CD4-positive, alpha-beta T cell treated with Interleukin-17A for 4 hours (primary cell): ENCODE measurements at places on chromosomes 7 and 10.

- no peak for DNase-seq
Observed at GRCh38 chr7:106666353-106666752, 5.4 kb upstream of the CCDC71L start.

DNA sequence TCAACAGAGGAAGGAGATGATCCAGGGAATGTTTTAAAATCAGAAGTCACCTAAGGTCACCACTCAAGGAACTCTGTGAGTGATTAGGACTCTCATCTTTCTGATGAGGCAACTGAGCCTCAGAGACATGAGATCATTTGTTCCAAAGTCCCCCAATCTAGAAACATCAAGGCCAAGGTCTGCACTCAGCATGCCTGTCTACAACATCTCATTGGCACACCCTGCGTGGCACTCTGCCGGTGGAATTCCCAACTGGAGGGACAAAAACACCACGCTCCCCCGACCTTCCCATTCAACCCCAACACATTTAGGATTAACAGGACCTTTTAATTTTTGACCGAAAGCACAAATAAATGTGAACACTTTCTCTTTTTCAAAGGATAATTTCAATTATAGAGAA, 31.4 kb downstream of the CPXM2 start:
- no peak for DNase-seq

GRCh38 chr7:145696071-145696470, 420.5 kb upstream of the CNTNAP2 start:
- DNase-seq = no peak

GRCh38 chr10:73289958-73290357, 37.5 kb upstream of the MRPS16 start:
- DNase-seq = no peak
